ENCODE measurements at places on chromosomes 1 and 21.

GRCh38 chr21:33660406-33660805 is 18.1 kb downstream of the ITSN1 start:
- no peak for DNase-seq

DNA sequence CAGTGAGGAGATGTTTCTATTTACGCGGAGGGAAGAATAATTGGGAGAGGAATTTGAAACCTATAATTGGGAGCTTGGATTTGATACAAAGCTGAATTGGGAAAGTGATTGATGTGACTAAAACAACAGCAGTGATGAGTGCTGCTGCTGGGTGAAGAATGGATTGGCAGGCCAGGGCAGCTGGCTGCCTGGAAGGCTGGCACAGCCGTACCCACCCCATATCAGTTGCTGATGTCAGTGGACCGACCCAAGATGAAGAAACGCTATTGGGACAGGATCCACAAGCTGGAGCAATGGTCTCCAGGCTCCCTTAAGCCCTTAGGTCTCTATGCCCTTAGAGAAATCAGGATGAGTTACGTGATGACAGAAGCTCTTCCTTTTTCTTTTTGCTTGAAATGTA is 47.4 kb downstream of the GRIK1 start:
- no peak for DNase-seq

GRCh38 chr1:196689001-196689400 is 37.2 kb downstream of the CFH start:
- DNase-seq: no peak

DNA sequence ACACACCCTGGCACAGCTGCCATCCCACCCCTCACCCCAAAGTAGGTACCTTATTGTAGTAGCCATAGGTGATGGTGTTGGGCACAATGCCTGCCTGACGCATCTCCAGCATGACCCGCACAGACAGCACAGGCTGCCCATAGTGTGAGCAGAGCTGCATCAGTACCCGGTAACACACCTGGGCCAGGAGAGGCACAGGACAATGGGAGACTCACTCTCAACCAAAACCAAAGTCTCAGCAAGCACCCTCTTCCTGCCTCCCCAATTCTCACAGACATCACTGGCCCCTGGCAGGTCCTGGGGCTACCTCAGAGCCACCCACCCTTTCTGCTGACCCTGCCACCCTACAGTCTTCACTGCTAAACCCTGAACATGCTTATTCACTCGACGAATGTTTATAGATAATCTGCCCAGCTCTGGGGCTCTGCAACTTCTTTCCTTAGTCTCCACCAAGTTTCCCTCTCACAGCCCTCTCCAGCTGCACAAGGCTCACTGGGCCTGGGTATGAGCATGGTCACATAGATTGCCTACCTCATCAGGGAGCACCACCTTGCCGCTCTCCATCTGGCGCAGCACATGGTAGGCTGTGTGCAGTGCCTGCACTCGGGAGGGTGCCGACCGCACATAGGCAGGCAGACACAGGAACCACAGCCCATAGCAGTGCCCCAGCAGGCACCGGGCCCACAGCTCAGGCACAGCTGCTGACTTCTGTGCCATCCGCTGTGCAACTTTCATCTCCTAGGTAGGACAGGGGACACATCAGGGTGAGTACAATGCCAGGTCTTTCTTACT is 10.3 kb downstream of the DENND4B start:
- no peak for DNase-seq

DNA sequence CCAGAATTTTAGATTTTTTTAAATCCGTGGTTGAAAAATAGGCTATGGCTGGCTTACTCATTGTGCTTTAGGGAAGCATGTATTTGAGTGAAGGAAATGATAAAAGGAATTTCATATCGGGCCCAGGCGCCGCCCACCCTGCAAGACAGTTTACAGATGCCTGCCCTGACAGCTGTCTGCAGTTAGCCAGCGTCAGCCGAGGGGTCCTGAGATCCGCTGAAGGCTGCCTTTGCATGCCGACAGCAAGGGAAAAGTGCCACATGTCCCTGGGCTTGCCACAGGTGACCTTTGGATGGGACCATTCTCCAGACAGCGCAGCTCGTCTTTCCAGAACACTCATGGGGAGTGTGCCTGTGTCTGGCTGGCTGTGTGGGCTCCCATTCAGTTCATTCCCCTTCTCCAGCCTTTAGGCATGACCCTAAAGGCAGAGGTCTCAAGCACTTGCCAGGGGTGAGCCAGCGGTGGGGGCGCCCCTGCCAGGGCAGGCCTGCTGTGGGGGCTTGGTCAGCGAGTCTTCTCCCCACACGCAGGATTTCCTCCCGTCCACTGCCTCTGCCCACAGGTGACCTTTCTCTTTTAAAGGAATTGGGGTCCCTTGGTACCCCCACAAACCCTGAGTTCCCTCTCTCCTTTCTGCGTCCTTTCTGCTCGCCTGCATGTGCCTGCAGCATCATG is 46.1 kb upstream of the TRAPPC10 start:
- DNase-seq: no peak

- peak; percentile 4 for DNase-seq
Measured at GRCh38 chr1:79633456-79633855, 626.9 kb upstream of the ADGRL4 start.

- no peak for DNase-seq
Measured at GRCh38 chr1:41837691-41838090, 81.0 kb downstream of the HIVEP3 start.

DNA sequence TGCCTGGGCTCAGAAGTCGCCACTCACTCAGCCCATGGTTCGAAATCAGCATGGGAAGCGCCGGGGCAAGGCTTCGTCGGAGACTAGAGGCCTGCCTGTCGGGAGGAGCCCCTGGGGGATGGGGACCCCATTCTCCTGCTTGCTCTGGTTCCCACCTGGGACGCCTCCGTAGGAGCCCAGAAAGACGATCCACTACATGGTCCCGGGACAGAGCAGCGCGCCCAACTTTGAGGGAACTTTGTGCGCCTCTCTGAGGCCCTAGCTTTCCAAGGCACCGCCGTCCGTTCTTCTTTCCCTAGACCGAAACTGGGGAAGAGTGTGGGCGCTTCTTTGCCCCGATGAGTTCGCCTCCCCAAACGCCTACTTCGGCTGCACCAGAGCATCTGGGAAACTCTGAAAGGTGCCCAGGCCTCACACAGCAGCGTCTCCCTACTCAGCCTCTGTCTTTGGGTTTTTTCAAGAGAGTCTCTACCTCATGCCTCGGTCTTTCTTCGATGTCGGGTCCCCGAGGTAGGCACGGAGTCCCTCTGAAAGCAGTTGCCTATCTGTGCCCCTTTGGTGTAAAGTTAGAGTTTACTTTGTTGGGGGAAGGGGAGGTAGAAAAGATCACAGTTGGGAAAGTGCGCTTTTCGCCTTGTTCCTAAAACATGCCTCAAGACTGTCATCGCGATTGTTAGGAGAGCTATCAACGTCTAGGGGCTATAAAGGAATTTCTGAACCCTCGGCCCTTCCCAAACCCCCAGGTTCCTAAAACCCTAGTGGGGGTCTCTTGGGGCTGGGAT is 14.0 kb downstream of the NR5A2 start:
- DNase-seq: peak; percentile 55

DNA sequence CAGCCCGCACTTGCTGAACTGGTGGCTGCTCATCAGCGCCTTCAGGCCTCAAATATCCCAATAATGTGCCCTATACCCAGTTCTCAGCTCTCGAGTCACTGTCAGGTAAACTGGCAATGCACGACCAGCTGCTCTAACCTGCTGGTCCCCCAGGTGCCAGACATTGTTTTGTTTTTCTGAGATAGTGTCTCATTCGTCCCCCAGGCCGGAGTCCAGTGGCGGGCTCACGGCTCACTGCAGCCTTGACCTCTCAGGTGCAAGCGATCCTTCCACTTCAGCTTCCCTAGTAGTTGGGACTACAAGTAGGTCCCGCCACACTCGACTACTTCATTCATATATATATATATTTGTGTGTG is 1.0 kb upstream of the NADK start:
- no peak for DNase-seq

DNA sequence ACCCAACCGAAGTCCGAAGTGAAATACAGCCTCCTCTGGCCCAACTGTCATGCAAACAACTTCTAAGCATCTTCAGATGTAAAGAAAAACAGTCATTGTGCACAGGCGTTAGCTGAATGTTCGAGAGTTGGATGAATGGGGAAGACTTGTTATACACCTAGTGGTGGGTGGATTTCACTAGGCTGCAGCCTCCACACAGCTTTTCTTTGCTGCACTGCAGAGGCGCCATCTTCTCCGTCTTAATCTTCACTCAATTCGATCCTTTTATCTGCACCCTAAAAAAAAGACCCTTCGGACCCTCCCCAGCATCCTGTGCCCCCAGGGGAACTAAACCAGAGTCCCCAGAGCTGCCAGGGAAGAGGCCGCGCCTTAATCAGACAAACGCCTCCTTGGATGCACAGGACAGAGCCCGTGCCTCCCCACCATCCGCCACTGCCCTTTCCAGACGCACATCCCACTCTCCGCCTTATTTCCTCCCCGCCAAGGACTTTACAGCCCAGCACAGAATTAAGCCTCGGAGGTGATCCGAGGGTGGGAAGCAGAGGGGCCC is 1.4 kb downstream of the APP start:
- DNase-seq: peak; percentile 72

DNA sequence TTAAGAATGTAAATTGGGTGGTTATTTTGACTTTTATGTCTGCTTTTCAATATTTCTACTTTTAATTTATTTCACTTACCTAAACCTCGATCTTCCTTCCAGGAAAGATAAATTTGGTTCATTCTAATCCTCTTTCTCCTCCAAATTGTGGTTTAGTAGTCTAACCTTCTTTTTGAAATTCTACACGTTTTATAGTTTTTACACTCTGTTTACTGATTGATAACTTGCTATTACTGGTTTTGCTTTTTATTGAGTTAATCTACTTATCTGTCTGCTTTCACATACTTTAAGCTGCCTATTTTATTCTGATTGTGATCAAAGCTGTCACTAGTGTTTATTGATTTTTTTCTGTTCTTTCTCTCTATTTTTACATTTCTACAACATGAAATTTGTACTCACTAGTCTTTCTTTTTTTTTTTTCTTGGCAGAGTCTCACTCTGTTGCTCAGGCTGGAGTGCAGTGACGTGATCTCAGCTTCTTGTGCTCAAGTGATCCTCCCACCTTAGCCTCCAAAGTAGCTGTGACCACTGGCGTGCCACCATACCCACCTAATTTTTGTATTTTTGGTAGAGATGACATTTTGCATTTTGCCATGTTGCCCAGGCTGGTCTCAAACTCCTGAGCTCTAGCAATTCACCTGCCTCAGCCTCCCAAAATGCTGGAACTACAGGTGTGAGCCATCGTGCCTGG is 27.9 kb upstream of the ERRFI1 start:
- no peak for DNase-seq

- no peak for DNase-seq
Measured at GRCh38 chr1:42817976-42818375, 779 bp upstream of the SVBP start.

GRCh38 chr1:154414606-154415005 is 9.5 kb downstream of the IL6R start:
- no peak for DNase-seq

DNA sequence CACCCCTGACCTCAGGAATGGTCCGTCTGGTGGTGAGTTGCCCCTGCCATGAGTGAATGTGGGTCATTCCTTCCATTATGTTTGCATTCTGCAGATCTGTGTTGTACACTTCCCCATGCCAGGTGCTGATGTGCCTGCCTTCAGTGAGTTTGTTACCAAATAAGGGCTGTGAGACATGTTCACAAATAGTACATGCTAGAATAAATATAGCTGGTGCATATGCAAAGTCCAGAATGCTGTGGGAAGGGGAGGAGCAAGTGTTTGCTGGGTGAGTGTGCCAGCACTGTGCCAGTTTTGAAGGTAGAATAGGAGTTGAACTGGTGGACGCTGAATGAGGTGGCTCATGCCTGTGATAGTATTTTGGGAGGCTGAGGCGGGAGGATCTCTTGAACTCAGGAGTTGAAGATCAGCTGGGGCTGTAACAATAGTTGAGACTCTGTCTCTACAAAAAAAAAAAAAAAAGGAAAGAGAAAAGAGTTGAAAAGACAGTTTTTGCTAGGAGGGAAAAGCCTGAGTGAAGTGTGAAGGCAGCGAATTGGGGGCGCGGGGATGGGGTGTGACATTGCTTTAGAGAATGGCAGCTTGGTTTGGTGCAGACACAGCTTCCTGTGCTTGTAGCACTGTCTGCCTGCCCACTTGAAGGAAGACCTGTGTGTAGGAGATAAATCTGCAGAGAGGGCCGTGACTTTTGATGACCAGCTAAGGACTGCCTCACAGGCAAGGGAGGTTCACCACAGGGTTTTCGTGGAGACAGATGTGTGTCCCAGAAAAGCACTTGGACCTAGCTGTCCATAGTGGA is 61.1 kb downstream of the LGR6 start:
- no peak for DNase-seq

DNA sequence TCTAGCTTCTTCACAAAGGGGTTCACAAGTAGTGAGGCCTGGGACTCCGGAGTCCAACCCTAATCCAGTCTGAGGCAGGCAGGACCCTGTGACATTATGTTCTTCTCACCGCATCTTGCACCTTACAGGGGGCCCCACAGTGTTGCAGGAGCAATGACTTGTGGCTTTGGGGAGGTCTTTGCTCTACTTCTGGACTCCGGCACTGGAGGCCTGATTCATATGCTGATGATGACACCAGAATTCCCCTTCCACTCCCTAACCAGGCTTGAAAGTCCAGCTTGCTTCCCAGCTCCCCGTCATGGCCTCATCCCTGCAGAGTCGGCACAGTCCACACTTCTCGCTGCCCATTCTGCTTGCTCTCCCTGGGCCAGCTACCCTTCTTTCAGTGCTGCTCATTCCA is 96.3 kb upstream of the SLC44A3 start:
- DNase-seq: no peak

DNA sequence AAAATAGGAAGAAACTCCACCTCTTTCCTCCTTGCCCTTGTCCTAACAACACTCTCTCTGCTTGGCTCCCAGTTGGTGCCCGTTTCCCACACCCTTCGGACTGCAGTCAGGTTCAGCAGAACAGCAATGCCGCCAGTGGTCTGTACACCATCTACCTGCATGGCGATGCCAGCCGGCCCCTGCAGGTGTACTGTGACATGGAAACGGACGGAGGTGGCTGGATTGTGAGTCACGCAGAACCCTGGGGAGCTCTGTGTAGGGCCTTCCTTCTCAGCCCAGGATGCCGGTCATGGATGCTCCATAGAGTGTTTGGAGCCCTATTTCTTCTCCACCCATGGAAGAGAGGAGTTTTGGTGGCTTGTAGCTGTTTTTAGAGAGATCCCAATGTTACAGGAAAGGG is 60.9 kb downstream of the TNN start:
- no peak for DNase-seq

- no peak for DNase-seq
Measured at GRCh38 chr1:13500806-13501205, 13.0 kb downstream of the LRRC38 start.

GRCh38 chr1:95766036-95766435 is 532.0 kb downstream of the RWDD3 start:
- no peak for DNase-seq

- no peak for DNase-seq
Measured at GRCh38 chr1:98906809-98907208, 97.9 kb downstream of the PLPPR5 start.

DNA sequence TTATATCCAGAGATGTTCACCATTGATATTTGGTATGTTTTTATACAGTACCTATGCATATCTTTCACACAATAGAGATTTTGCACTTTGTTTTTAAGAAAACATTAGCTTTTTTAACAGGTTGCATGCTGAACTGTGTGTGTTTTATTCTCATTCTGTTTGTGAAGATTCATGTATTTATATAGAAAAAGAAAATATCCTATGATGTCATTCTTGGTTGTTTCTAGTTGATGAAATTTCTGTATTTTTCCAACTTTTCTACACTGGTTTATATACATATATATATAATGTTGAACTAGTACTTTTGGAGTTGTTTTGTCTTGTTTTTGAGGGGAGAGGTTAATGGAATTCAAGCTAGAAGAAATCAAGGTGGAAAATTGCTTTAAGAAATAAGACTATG is 143.8 kb downstream of the MATN1 start:
- DNase-seq: no peak

GRCh38 chr1:160114085-160114484 is 1.5 kb upstream of the ATP1A2 start:
- DNase-seq: peak; percentile 84
